ENCODE measurements at places on chromosomes 2 and 18.

DNA sequence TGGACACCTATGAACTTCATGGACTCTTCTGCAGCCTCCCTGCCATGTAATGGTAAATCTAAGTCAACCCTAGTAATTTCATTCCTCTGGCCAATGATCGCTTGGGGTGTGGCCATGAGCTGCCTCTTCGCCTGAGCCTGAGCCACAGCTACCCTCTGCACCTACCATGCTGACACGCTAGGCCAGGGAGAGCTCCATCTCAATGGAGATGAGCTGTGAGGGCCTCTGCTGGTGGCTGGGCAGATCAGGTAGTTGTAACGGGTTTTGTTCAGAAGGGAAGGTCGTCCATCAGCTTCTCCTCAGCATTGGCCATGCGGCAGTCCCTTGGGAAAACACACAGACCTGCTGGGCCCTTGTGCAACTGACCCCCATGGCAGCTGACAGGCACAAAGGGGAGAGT lies 24.4 kb downstream of the MPHOSPH10 start:
- DNase-seq: no peak

DNA sequence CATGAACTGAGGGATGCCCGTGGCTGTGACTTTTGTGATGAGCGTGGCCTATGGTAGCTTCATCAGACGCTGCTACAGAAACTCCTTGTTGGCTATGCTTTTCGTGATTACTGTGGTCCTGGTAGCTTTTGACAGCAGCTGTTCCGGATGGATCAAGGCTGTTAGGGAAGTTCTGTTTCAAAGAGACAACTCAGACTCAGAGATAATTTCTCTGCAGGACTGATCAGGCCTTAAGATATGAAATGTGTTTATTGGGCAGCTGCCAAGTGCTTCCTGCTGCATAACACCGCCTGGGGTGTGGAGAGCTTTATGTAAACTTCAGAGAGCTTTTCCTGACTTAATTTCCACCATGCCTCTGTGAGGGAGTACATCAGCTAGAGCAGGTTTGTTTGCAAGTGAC lies 243.8 kb downstream of the TSN start:
- no peak for DNase-seq

DNA sequence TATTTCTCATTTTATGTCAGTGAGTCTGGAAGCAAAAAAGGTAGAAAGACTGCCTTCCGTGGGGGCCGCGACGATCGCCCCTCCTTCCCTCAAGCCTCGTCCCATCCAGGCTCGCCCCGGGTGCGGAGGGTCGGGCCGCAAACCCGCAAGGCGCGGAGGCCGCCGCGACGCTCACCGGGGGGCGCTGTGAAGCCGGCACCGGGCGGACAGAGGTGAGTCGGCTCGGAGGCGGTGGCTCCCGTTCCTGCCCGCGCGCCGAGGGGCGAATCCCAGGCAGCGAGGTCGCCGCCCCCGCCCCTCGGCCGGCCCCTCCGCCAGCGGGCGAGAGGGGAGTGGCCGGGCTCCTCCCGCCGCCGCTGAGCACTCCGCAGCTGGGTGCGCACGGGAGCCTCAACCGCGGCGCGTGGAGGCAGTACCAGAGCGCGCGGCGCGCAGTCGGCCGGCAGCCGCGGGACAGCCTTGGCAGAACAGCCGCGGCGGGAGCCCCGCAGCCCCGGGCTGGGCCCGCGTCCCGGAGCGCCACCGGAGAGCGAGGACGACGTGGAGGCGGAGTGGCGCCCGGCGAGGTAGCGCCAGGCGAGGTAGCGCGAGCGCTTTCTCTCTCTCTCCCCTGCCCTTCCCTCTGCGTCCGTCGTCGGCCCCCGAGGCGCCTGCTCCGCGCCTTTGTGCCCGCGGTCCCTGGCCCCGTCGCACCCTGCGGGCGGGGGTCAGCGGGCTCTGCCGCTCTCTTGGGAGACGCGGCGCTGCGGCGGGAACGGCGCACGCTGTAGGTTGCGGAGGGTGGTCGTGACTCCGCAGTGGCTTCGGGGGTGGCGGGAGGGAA lies at the start of gene MYO1B:
TSS of gene MYO1B (plus strand) at position 359 of the 823 bp plus-strand sequence. CDS start 31,492 bp downstream, outside the sequence.
- no peak for DNase-seq

GRCh38 chr18:49815927-49816326 lies 2.6 kb upstream of the ACAA2 start:
- DNase-seq: no peak

DNA sequence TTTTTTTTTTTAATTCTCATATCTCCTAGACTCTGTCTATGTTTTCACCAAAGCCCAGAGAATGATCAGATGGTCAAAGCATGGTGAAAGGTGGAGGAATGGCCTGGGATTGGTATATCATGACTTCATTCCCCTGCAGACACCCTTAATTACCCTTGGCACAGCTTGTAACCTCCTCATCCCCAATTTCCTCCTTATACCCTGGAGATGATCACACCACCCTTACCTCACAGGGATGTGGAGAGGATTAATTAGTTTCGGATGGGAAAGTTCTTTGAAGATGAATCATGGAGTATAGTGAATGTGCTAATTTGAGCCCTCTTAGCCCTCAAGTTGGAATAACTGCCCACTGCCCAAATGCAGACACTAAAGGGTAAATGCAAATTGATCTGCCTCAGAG lies 138.0 kb upstream of the LYPD6 start:
- DNase-seq: no peak

GRCh38 chr18:74278058-74278457 lies 13.7 kb downstream of the CYB5A start:
- DNase-seq: no peak

GRCh38 chr18:9867071-9867594 lies 18.6 kb upstream of the TXNDC2 start:
- no peak for DNase-seq

DNA sequence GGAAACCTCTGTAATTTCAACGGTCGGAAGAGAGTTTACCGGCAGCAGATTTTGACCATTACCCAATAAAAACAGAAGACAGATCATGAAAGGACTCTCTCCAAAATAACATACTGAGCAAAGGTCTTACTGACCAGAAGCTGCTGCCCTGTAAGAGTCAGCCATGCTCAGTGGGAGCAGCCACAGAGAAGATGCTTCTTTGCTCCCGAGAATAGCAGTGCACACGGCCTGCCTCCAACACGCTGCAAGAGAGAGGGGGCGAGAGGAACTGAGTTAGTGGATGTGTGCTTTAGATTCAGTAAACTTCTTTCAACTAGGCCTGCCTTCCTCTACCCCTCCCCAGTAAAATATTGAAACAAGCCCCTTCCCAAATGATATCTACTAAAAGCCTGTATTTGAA lies 103.7 kb downstream of the NCK2 start:
- no peak for DNase-seq

DNA sequence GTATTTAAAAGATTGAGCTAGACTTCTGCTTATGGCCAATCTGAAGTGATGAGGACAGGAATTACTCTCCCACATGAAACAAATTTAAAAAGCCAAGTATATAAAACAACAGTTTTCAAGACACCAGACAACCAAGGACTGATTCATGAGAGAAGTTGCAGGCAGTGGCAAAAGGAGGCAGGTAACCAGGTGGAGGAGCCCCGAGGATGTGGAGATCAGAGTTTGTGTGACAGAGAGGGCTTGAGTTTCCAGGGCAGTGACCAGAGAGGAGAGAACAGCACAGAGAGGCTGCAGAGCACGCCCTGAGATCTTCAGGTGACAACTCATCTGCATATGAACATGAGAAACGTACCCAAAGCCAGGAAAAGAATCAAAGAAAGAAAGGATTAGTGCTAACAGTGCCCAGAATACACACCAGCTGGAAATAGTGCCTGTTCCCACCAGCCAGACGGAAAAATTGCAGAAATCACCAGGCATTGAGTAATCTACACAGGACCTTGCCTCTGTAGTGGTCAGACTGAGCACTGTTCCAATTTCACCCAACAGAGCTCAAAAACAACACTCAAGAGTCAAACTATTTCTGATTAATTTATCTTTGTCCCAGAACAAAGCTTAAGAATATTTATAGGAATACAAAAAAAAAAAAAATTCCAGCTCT lies 173.1 kb downstream of the SEPTIN10 start:
- no peak for DNase-seq

GRCh38 chr2:120805011-120805410 lies 69.3 kb downstream of the GLI2 start:
- DNase-seq: no peak

DNA sequence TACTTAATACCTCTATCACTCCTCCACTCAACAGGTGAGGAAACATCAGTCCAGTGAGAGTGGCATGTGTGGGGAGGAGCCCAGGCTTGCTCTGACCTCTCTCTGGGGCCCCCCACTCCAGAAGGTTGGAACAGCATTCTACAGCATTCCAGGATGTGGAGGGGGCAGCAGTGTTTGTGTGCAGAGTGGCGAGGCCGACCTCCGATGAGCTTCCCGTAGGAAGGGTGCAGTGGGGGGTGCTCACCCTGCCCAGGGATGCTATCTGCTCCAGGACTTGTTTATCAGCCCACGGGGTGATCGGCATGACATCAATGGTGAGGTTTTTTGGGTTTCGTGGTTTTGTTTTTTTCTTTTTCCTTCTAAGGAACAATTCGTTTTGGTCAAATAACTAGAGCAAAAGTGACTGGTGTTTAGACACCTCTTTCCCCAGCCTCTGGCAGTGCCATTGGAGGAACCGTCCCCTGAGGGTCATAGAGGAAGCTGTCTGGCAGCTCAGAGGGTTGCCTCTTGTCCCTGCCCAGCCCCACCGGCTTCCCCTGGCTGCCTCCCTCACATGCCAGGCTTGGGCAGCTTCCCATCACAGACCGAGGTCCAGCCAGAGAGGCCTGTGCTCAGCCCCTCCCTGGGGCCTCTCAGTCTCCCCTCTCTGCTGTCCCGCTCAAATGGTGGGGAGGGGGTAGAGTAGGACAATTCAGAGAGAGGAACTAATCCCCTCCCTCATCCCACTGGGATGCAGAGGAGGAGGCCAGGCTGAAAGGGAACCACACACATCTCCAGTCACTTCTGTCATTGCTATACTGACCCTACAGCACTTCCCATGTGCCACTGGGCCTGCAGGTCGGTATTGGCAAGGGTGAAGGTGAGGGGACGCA lies 96.5 kb downstream of the ZFP36L2 start:
- DNase-seq: no peak

DNA sequence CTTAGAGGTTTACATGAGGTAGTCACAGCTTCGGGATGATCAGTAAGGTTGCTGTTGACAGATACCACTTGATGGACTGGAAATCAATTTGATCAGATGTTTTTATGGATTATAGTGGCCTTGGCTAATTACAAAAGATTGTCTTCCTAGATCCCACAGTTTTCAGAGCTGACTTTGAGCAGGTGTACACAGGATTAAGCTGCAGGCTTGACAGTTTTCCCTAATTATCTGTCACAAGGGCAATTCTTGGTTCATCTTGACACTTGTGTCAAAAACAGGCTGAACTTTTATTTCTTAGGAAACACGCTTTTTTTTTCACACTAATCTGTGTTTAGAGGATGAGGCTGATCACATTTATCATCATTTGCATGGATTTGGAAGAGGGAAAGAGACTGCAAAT lies 824.0 kb upstream of the PIK3C3 start:
- DNase-seq: no peak

DNA sequence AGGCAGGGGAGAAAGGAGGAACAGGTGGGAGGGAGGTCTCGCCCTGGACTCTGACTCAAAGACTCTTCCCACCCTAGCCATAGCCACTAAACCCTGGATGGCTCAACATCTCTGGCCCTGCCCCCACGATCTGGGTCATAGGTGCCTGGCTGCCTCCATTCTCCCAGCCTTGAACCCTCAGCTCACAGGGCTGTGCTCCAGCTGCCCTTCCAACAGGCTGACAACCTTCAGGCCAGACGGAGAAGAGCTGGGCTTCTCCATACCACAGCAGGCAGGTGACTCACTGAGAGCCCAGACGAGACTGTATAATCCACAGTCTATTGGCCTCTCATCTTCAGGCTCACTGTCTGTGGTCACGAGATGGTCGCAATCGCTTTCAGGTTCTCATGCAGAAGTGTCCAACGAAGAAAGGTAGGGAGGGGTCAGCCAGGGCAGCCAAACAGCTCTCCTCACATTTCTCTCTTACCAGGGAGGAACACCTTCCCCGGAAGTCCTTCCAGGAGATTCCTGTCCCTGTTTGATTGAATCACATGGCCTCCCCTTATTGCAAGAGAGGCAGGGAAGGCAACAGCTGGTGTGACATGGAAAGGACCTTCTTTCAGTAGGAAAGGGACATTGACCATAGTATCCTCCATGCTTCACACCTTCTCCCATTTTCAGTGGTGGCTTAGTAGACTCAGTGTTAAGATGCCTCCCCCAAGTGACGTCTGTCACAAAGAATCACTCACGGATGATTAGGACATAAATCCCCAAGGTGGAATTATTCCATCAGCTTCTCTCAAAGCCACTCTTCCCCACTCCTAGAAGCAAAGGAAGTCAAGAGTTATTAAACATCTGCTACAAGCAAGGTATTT lies 100.1 kb downstream of the MRO start:
- no peak for DNase-seq

DNA sequence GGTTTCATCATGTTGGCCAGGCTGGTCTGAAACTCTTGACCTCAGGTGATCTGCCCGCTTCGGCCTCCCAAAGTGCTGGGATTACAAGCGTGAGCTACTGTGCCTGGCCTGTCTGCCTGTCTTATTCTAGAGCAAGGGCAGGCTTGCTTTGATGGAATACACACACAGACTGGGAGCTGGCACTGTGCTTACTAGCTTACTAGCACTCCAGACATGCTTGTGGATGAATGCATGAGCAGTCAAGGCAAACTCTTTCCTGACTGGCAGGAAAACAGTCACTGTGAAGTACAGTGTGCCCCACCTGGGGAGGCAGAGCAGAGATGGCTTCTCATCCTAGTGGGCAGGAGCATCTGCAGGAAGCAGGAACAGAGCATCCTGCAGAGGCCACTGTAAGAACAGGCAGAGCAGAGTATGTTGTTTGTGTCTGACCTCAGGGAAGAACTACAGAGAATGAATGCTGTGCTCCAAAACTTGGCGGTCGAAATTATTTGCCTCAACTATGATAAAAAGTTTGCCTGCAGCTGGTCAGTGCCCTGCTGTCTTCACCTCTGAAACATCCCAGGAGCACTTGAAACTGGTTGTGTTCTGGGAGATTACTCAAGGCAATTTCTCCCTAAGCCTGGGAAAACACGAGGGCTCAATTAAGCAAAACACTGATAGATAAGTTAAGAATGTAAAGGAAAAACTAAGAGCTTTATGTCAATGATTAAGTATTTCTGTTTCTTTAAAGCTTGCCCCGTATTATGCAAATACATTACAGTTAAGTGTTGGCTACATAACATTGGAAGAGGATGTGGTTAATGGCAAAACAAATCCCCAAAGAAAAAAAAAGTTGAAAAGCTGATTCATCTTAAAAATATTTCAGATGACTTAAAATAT lies 102.4 kb downstream of the VAPA start:
- DNase-seq: no peak

DNA sequence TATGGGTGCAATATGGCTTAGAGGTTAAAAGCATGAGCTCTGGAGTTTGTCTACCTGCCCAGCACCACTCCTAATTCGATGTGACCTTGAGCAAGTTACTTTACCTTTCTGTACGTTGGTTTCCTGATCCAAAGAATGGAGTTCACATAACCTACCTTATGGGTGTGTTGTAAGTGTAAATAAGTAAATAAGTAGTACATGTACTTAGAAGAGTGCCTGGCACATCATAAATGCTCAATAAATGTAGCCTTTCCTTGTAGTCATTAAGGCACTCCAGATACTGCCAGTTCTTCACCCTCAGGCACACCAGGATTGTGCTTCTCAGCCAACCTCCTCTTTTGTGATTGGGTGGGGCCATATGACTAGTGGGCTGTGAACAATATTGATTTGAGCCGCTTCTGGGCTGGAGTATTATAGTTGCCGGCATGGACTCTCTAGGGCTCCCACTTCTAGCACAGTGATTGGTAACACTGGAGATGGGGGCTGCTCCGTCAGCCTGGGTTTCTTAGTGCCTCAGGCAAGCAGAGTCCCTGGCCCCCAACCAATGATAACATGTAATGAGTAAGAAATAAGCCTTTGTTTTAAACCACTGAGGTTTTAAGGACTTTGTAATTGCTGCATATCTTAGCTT lies 101.7 kb upstream of the NOSTRIN start:
- no peak for DNase-seq

- no peak for DNase-seq
Measured at GRCh38 chr2:73172963-73173362, 29.4 kb upstream of the NOTO start.
